ENCODE measurements at places on chromosomes 4 and X. TPM values are rescaled to one million over a fixed set of nuclear protein-coding genes. Genes with fewer than 3 reads are reported as not detected.

The TRMT10A gene
- 4.9 TPM for total RNA-seq

DNA sequence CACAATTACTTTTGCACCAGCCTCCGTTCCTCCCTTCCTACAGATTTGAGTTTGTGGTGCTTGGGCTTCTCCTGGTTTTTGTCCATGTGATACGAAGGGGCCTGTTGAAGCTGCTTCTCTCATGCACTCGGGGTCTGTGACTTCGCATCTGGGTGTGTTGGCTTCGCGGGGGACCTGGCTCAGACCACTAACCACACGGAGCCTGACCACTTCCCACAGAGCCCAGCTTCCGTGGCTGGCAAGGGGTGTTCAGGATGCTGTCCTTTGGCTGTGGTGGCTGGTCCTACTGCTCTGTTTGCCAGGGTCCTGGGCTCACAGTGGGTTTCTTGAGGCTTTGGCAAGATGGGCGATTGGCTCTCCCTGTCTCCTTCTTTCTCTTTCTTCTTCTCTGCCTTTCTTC lies 19.8 kb upstream of the XG start:
- DNase-seq, result no peak

DNA sequence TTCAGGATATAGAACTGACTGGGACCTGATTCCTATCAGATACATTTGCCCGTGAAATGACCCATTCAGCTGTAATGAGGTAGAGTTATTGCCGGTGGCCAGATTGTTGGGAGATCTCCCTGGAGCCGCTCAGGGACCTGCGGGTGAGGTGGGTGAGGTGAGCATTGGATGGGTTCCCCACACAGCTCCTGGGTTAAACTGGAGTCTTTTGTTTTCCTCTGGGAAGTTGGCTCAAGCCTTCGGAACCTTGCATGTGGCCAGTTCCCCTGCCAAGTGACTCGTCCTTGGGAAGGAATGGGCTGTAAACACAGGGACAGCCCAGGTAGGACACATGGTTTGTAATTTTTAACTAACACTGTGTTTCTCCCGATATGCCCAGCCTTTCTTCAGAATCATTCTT lies 31.6 kb upstream of the KIT start:
- no peak for DNase-seq

DNA sequence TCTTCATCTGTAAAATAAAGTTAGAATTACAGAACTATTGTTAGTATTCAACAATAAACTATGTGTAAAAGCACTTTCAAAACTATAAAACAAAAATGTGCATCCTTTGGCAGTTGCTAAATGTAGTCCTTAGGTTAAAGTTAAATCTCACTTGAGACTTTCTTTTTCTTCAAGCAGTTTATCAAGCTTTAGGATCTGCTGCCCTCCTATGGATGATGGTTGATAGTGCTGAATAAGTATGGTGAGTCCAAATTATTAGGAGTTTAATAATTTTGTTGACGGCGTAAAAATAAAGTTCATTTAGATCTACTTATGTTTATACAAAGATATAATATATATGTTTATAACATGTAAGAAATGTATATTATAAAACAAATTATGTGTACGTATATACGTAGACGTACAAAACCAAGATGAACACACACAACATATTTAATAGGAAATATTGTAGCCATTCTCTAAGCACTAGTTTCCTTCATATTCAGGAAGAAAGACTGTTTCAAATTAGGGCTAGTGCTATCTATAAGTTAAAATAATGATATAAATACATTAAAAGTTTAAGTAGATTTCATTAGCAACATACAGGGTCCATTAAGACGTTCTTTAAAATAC lies 22.3 kb downstream of the UGT2A2 start:
- DNase-seq, result no peak

DNA sequence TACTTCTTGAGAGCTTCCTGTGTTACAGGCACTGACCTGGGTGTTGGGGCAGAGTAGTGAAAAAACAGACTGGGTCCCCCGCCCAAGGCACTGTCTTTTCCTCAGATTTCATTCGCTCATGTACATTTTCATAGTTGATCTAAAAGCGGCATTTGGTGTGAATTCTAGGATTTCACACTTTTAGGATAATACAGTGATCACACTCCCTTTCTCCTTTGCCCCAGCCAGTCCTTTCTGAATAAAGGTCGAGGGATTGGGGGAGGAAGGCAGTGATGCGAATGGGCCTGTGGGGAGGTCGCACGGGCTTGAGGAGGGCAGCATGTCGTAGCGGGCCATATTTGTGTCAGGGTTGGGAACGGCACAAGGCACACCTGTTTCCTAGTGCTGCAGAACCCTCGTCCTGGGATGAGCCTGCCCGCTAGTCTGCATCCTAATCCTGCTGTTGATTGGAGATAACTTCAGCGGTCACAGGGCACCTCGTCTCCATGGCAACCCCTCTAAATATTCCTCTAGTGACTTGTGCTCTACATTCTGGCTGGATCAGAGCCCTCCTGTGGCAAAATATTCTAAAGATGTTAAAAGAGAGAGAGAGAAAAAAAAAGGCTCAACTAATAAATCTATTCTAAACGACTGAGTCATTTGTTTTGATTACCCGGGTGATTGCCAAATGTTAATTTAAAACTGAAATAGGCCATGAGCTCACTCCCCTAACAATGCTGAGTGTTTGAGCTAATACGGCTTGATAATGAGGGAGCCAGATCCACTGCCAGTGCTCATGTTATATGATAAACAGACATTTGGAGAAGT lies 21.8 kb downstream of the FHL1 start:
- peak; percentile 60 for DNase-seq

- no peak for DNase-seq
Observed at GRCh38 chr4:146674829-146675570, 36.3 kb downstream of the POU4F2 start.
